CD4-positive, alpha-beta T cell treated with Interleukin-2 at 100 ng/mL for 4 hours (primary cell): ENCODE measurements at places on chromosomes 3 and 15.

- no peak for DNase-seq
Measured at GRCh38 chr3:182782149-182782548, 11.2 kb upstream of the ATP11B start.

DNA sequence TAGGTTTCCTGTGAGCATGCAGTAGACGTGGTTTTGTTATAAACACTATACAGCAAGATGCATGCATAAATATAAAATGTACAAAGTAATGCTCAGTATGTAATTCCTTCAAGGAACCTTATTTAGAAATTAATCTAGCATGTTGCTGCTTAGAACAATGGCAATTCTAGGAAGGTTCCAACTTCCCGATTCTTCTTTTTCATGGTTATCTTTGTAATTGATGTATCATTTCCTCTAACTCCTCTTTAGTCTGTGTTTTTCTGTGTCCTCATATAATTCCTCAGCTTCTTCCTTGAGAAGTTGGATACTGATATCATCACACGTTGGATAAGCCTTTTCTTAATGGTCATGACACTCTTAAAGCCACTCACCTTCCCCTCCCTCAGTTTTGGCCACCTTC is 3.5 kb downstream of the TSEN2 start:
- no peak for DNase-seq

- no peak for DNase-seq
Measured at GRCh38 chr3:62705721-62706120, 169.5 kb downstream of the CADPS start.

GRCh38 chr3:153099131-153099530 is 62.9 kb upstream of the RAP2B start:
- no peak for DNase-seq

DNA sequence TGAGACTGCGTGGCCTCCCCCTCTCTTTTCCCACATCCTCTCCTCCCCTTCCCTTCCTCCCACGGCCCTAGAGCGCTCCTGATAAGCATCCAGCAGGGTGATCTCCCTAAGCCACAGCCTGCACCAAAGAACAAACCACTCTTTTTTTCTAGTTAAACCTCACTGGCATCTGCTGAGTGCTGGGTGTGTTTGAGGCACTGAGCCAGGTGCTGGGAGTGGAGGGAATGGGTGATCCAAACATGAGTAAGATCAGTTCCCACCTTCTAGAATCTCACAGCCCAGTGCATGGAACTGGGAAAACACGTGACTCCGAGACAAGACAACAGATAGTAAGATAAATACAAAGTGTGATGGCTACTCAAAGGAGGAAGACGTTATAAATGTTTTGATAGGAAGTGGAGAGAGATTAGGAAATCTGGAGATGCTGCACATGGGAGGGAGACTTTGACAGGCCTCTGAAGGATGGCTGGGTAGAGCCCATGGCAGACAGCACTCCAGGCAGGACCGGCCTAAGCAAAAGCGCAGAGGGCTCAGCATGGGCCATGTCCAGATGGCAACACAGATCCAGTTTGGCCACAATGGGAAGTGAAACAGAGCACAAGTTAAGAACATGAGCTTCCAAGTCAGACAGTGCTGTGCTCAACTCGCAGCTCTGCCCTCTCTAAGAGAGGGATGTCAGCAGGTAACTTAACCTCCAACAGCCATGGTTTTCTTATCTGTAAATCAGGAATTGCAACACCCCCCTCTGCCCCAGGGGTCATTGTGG is 55.6 kb downstream of the CCR3 start:
- no peak for DNase-seq

DNA sequence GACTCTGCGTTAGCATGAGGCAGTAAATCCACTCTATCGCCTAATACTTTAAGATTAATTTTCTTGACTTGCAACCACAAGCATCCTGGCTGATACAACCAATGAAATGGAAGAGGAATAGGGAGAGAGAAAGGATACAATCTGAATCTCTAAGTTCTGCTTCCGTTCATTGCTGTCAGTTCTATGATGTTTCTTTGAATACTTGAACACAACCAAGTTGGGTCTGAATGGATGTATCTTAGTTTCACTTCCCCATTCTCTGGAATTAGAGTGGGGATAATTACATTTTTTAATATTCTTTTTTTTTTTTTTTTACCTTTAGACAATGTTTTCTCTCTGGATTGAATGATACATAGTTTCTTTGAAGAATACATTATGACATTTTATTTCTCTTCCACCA is 22.9 kb downstream of the PDE8A start:
- DNase-seq, result no peak

GRCh38 chr3:42224658-42225421 is 41.1 kb downstream of the CCK start:
- no peak for DNase-seq

DNA sequence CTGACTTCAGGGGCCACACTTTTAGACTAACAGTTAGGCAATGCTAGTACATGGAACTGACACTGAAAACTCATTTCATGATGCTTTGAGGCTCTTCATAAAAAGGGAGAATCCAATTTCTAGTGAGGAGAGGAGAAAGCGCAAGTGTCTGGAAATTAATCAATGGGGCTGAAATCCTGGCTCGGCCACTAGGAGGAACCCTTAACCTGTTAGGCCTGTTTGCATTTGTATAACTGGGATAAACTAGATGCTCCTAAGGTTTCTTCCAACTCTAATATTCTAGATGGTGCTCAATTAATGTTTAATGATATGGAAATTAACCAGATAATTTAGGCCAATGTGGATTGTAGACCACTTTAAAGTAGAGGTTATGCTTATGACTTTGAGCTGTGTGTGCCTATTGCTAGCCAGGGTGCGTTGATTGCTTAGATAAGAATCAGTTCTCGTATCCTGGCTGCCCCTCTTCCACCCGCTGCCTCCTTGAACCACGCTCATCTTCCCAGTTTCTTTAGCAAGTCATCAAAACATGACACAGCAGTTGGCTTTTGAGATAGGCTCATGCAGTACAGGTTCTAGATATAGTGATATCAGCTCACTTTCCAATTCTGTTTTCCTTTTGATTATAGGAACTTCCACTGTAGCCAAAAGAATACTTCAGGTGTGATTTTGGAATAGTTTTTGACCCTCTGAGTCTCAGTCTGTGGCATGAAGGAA is 16.8 kb upstream of the CRBN start:
- no peak for DNase-seq

DNA sequence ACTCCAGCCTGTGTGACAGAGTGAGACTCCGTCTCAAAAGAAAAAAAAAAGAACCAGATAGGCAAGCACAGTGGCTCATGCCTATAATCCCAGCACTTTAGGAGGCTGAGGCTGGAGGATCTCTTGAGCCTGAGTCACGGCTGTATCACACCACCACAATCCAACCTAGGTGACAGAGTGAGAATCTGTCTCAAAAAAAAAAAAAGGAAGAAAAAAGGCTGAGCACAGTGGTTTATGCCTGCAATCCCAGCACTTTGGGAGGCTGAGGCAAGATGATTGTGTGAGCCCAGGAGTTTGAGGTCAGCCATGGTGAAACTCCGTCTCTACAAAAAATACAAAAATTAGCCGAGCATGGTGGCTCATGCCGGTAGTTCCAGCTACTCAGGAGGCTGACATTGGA is 5.6 kb upstream of the NICN1 start:
- DNase-seq, result no peak

GRCh38 chr3:19030522-19030839 is 117.8 kb upstream of the KCNH8 start:
- DNase-seq, result no peak

GRCh38 chr3:61239871-61240270 is 11.4 kb downstream of the FHIT start:
- no peak for DNase-seq

GRCh38 chr3:152961323-152961722 is 126.4 kb downstream of the P2RY1 start:
- no peak for DNase-seq

GRCh38 chr15:88179562-88179961 is 77.0 kb downstream of the NTRK3 start:
- no peak for DNase-seq

DNA sequence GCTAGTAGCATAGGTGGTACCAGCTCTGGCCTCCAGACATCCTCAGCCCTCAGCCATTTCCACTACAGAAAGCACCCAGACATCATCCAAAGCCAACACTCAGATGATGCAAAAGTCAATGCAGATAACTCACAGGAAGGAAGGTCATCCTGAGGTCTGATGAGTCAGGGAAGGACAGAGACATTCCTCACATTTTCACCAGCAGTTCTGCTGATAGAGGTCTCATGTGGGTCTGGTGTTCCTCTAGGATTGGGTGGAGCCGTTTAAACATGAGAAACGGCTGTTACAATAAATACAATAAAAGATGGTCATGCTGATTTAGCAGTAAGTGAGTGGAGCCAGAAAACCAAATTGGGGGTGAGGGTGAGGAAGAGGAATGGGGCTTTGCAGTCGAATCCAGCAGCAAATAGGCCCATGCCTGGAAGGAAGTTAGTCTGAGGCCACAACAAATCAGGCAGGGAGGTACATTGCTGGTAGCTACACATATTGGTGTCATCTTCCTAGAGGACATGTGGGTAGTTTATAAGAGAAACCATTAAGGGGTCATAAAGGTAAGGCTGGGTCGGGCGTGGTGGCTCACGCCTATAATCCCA is 33.3 kb upstream of the FLNB start:
- DNase-seq, result no peak

- no peak for DNase-seq
Measured at GRCh38 chr3:16860234-16860633, 24.5 kb upstream of the PLCL2 start.

- no peak for DNase-seq
Measured at GRCh38 chr3:157647820-157648219, 144.6 kb upstream of the VEPH1 start.

DNA sequence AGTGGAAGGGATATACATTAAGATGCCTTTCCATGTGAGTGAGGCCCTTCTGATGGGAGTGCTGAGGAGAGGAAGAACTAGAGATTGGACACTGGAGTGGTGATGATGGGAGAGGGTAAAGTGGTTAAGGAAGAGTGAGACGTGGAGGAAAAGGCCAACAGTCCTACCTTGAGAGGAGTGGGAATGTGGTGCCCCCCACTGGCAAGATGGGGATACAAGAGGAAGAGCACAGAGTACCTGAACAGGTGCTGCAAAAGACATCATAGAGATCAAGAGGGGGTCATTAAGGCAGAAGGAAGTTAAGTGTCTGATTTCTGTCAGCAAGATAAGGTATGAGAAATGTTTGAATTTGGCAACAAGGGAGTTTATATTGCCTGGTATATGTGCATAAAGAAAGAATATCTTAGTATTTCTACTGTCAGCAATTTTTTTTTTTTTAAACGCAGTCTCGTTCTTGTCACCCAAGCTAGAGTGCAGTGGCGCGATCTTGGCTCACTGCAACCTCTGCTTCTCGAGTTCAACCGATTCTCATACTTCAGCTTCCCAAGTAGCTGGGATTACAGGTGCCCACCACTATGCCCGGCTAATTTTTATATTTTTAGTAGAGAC is 34.0 kb downstream of the ARIH2 start:
- peak; percentile 59 for DNase-seq

GRCh38 chr3:107994956-107995715 is 95.7 kb downstream of the CD47 start:
- no peak for DNase-seq

GRCh38 chr3:143182866-143183664 is 63.5 kb downstream of the CHST2 start:
- no peak for DNase-seq

DNA sequence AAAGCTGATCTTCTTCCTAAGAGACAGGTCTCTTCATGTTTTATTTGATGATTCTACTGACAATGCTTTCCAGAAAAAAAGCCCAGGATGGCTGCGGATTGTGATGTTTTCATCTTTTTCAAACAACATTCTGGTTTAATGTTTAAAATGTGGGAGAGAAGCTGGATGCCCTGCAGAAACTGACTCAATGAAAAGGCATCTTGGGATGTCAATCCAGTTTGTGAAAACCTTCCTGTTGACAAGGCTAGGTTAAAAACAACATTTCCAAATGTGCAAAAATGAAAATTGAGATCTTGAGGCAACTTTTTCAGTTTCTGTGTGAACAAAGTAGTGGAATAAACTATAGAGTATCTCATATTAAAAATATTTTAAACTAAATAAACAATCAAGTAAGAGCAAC is 156.0 kb upstream of the MRPL3 start:
- no peak for DNase-seq
